ENCODE measurements at places on chromosomes 13 and 19.
A peak's percentile ranks its signal among the peaks of the same experiment; 100 is the strongest.

DNA sequence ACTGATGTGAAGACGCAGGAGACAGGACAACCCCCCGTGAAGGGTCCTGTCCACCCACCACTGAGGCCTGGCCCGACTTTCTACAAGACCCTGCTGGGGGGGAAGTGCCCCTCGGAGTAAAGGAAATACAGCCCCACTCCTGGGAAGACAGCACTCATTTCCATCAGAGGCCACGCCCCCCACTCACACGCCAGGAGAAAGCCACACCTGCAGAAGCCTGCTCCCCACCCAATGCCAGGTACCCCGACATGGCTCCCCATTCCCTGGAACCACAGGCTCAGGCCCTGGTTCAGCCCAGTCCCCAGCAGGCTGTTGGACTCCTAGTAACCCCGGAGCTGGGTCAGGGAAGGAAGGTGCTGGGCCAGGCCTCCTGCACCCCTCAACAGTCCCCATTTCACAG lies 10.9 kb upstream of the ATP8B3 start:
- no peak for DNase-seq

GRCh38 chr13:55410398-55411330 lies 1730.1 kb upstream of the PRR20A start:
- DNase-seq, result no peak

DNA sequence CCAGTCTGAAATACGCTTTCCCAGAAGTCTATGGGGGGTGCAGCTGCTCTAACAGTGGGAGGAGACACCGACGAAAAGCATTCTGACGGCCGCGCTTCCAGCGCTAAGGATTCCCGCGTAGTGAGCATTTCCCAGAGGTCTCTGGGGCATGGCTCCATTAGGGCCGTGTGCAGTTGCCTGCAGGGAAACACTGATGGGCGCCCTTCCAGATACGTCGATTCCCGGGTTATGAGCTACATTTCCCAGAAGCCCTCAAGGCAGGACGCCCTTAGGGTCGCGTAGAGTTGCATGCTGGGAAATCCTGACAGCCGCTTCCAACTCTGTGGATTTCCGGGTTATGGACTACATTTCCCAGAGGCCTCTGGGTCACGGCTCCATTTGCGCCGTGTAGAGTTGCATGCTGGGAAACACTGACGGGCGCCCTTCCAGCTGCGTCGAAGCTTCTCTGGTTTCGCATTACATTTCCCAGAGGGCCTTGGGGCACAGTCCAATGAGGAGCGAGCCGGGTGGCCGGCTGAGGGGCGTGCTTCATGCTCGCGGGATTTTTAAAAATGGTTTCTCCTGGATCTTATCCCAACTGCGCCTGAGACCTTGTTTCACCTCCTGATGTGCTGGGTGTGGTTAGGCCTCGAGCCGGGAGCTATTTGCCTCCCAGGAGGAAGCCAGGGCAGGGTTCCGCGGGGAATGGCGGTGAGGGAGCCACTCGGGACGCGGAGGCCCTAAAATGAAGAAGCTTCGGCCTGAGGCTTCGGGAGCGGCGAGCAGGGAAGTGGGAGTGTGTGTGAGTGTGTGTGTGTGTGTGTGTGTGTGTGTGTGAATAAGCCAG lies 17.2 kb upstream of the ZNF331 start:
- peak; percentile 96 for DNase-seq

DNA sequence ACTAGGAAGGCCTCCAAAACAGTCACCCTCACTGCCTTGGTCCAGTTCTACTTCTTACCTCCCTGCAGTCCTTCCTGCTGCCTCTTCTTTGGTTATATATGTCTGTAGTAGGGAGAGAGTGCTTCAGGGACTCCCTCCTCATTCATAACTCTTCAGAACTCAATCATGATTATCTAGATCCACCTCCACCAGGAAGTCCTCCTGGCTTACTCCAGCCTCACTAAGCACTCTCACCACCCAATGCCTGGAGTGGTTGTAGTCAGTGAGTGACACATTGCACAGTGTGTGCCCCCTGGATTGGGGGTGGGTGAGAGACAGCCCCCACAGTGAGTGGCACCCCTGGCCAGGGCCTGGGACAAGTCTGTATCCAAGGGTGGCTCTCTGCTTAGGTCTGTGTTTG lies 10.0 kb upstream of the FOSB start:
- no peak for DNase-seq

DNA sequence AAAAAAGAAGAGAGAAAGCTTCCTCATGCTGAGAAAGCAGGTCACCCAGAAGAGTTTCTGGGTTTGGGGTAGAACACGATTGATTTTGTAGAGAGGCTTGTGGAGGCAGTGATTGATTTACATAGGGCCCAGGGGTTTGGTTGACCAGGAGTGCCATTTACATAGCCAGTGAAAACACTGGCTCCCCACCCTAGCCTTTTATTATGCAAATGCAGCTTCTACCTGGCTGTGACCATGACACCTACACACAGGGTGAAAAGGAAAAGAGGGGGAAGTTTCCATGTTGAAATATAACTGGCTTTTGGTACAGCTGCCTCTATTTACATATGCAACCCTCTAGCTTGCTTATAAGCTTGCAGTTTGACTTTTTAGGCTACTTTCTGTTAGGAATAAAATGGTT lies 62.0 kb downstream of the ZNF100 start:
- DNase-seq, result no peak

DNA sequence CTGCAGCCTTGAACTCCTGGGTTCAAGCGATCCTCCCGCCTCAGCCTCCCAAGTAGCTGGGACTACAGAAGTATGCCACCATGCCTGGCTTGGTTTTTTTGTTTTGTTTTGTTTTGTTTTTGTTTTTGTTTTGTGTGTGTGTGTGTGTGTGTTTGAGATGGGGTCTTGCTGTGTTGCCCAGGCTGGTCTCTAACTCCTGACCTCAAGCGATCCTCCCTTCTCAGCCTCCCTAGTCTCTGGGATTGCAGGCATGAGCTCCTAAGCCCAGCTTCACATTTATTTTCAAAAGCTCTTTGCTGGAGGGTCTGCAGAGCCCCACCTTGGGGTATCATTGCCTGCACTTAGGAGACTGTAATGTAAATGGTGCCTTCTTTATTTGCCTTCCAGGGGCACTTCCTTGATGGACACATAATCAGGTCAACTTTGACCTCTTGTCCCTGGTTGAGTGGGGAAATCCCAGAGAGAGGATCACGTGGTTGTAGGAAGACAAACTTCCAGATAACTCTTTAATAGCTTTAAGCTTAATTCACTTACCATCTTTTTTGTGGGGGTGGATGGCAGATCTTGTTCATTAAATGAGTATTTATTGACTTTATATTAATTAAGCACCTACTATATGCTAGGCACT lies 72.9 kb upstream of the NPAS1 start:
- DNase-seq, result no peak

DNA sequence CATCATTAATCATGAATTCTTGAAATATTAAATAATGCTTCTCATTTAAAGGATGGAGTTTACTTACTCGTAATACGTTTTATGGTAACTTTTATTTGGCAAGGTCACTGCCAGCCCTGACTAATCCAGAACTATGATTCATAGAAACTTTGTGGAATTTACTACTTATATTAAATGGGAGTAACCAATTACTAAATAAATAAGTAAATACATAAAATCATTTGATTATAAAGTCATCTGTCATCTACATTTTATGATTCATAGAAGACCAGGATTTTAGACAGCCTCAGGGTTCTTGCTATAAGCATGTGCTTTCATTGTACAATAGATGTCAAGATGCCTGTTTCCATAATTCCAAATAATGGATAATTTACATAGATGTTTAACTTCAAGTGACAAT lies 611.1 kb downstream of the TBC1D4 start:
- DNase-seq, result no peak

GRCh38 chr13:36046672-36047071 lies 84.5 kb downstream of the DCLK1 start:
- no peak for DNase-seq

GRCh38 chr19:7004313-7004931 lies 16.8 kb downstream of the MBD3L2B start:
- DNase-seq, result no peak

GRCh38 chr13:94994506-94994905 lies 282.2 kb upstream of the SOX21 start:
- DNase-seq, result no peak

DNA sequence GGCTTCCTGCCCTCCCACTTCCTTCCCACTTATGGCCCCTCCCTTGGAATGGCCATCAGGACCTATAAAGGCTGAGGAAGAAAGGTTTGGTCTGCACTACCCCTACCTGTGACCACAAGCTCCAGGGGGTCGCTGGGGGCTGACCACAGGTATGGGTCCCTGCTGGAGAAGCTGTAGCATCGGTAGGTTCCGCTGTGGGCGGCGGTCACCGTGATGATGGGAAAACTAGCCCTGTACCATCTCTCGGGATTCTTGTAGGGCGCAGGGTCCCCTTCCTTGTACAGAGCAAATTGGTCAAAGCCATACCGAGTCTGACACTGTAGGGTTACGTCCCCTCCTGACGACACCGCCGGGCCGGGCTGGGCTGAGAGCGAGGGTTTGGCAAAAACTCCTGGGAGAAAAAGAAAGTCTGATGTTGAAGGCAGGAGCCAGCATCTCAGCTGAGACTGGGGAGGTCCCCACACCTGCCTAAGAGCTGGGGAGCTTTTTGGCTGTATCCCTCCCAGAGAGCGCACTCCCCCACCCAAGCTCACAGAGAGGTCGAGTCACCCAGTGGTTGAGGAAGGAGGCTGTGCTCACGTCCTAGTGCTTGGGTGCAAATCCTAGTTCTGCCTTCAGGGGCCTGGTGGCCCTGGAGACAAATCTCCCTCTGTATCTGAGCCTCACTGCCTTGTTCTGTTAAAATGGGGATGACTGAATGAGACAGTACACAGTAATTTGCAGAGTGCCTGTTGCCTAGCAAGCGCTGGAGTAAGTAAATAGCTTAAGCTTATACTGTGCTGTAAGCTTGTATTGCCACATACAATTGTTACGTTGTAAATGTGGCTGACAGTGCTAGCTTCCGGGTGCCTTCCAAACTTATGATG lies 10.4 kb downstream of the GP6 start:
- no peak for DNase-seq

DNA sequence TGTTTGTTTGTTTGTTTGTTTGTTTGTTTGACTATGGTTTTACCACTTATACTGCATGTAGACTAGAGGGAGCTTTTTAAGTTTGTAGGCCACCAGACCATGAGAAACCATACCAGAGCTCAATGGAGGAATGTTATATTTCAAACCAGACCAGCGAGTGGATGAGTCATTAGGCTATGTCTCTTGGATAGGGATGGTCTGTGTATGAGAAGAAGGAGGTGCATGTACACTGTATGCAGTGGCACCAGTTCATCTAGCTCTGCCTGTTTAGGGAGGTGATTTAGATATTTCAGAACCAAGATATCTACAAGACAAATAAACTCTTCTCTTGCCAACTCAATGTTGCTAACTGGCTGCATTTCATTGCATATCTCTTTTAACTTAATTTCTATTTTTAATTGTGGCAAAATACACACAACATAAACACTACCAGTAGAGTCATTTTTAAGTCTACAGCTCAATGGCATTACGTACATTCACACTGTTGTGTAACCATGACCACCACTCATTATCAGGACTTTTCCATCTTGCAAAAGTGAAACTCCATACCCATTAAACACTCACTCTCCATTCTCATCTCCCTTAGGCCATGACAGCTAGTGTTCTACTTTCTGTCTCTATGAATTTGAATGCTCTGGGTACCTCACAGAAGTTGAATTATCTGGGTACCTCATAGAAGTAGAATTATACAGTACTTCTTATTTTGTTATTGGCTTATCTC lies 29.2 kb downstream of the SYDE1 start:
- no peak for DNase-seq

Data from occipital lobe (tissue), 3 donors.